ENCODE measurements at places on chromosomes 11 and 22. TPM values are rescaled to one million over a fixed set of nuclear protein-coding genes. Genes with fewer than 3 reads are reported as not detected.

TIGD3 gene
- total RNA-seq, result 0.14 TPM

COMMD9 gene
- total RNA-seq, result 17.5 TPM

FADS2 gene
- total RNA-seq, result 396 TPM

APOA4 gene
- total RNA-seq, result not detected

KCTD14 gene
- 0.28 TPM for total RNA-seq

CRYBB3 gene
- not detected for total RNA-seq

APOL5 gene
- total RNA-seq, result not detected

FAM118B gene
- total RNA-seq, result 14.4 TPM

CASP4 gene
- total RNA-seq, result 168 TPM

SULT4A1 gene
- 0.09 TPM for total RNA-seq

TPBGL gene
- total RNA-seq, result not detected

IFITM1 gene
- 49.6 TPM for total RNA-seq
